ENCODE measurements at places on chromosomes 16 and 17.

DNA sequence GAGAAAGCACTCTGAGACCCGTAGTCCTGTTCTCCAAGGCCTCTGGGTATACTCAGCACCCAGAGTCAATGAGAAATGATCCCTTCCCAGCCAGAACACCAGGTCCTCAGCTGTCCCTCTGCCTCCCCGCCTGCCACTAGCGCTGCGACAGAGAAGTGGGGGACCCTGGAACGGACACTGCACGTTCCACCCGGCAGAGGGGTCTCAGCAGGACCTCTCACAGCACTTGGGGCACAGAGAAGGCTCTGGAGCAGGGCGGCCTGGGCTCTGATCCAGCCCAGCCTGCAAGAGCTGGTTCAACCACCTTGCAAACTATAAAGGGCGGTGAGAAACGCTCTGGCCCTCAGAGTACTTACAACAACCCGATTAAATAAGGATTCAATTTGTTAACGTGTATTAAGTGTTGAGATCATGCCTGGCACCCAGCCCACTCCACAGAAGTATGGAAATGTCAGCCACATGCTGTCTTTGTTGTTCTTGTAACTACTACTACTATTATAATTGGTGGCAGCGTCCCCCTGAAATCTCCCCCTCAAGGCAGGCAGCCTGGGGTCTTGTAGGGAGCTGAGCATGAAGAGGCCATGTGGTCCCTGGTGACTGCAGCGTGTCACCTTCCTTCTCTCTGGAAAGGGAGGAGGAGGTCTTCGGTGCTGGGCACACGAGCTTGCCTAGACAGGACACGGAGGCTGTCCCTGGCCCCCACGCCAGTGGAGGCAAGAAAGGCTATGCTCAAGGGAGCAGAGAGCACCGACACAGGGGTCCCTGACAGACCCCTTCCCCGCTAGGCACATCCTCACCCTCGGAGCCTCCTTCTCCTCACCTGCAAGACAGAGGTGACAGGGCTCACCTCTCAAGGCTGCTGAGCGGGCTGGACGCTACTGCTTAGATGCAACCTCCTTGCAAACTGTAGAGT is 2.4 kb downstream of the OSGIN1 start:
- no peak for DNase-seq

DNA sequence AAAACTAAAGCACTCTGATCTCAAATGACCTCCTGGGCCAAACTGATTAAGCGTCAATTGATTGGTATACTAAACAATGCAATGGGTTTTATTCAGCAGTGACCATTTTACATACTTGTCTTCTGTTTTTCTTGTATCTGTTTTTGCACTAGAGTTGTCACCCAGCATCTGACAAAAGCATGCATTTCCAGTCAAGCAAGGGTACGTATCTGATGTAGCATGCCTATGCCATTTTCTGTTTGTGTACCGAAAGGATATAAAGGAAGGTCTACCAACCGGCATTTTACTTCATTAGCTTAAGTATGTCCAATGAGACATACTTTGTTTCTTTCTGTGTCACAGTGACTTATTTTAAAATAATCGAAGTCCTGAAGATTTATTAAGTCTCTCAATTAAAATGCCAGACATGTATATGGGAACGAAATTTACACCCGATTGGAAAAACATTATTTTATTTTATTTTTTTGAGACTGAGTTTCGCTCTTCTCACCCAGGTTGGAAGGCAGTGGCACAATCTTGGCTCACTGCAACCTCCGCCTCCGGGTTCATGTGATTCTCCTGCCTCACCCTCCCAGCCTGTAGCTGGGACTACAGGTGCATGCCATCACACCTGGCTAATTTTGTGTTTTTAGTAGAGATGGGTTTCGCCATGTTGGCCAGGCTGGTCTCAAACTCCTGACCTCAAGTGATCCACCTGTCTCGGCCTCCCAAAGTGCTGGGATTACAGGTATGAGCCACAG is 7.5 kb downstream of the TOB1 start:
- DNase-seq, result no peak

- DNase-seq, result no peak
These were observed 163.4 kb downstream of the HAPSTR1 start for GRCh38 chr16:9254863-9255262.

GRCh38 chr17:34653511-34653910 is 74.1 kb downstream of the TMEM132E start:
- no peak for DNase-seq

DNA sequence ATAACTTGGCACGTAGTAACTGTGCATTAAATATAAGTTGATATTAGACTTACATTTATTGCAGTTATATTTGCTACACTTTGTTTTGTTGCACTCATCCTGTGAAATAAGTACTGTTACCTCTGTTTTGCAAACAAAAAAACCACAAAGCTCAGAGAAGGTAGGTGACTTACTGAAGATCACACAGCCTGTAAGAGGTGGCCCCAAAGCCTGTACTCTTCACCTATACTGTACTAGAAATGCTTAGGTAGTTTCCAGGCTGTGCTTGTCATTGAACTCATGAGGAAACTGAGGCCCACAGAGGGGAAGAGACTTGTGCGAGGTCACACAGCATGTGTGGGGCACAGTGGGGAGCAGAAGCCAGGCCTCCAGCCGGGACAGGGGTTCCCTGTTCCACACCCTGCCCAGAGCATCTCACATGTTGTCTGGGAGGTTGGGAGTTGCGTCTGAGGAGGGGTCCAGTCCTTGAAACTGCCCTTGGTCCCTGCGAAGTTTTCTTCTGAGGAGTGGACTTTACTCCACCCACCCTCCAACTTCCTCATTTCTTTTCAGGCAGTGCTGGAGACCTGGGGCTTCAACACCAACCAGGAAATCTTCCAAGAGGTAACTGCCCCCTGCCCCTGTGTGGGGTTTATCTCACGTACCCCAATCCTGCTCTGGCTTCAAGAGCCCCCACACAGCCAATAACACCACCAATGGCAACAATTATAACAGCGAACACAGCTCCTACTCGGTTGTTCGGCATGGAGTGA is 13.0 kb downstream of the CETP start:
- no peak for DNase-seq

DNA sequence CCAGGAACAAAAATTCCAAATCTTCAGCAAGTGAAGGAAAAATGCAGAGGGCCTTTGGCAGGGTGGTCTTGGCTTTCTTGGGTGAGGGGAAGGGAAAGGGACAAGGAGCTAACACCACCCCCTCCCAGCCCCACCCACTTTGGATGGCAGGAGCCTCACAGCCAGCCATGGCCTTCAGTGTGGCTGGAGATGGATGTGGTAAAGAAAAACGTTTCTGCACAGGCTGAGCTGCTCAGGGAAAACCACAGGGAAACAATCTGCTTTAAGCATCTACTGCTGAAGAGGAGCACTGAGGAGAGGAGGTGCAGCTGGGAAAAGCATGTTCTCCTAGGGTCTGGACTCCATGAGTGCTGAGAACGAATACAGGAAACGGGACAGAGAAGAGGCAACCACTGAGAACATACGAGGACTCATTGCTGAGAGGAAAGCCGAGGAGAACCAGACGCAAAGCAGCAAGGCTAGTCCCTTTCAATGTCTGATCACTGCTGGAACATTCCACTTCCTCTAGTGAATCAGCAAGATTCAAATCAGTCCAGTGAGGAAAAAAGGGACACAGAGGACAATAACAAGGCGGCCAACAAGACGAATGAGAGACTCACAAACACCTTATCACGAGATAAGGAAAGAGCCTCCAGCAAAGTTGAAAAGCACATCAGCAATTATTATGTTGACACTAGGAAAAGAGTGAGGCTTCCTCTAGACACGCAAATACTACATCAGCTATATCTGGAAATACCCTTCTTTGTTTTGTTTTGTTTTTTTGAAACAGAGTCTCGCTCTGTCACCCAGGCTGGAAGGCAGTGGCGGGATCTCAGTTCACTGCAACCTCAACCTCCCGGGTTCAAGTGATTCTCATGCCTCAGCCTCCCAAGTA is 41.7 kb downstream of the ZZEF1 start:
- DNase-seq, result no peak

DNA sequence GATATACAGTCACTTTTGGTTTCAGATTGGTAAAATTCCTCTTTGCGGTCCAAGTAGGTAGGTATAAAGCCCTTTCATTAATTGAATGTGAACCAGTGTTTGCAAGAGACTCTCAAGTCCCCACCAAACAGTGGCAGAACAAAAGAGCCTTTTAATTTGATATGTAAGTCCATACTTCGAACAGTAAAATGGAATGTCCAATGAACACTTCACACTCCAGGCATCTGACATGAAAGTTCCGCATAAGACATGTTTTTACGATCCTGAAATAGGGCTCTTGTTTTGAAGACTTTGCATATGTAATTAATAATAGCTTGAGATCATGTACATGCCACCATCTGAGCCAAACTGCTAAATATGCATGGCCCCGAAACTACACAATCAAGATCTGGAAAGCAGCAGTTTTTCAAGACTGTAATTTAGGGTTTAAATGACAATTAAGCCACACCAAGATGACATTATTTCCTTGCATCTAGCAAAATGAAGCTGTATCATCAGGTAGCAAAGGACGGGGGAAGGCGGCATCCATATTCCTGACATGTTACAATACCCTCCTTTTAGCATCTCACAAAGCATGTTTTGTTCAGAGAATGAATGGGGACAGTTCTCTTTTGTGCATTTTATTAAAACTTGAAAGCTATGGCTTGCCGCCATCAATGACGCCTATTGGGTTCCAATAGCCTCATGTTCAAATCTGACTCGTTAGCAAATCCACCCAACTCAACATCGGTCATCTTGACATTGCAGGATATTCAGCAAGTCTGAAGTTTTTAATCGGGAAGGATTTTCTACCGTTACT is 39.4 kb downstream of the LITAF start:
- DNase-seq, result no peak

DNA sequence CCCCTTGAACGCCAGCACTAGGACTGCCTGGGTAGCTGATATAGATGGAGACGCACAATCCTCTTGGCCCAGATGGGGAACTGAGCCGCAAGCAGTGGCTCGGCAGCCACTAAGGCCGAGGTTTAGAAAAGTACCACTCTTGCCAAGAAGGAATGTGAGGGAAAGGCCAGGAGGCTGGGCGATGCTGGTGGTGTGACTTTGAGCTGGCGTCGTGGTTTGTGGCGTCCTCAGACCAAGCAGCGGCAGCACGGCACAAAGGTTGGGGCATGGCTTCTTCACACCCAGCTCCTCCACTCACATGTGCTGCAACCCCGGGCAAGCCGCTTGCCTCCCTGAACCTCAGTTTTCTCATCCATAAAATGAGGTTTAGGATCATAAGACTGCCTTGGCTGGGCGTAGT is 15.6 kb downstream of the DCAKD start:
- no peak for DNase-seq

DNA sequence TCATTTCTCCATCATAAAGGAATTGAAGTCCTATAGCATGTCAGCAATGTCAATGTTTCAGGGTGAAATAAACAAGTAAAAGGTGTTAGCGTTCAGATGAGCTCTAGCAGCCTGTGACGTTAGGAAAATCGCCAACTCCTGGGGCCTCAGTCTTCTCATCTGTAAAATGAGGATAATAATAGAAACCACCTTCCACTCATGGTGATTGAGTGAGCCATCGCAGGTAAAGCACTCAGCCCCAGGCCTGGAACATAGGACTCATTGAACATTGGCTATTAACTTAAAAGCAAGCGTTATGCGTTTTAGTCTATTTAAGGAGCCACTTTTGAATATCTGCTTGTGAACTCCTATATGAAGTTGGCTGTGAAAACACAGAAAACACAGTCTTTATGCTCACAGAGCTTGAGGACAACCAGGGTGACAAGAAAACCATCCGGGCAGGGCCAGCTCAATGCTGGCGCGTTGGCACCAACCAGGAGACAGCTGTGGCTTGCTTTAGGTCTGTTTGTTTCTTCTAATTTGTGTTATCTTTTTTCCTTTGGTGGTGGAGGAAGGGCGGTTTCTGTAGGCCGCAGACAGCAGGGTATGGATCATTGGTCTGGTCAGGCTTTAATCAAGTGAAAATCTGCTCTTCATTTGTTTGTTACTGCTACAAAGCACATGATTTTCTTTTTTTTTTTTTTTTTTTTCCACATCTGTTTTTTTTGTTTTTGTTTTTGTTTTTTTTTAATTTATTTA is 35.7 kb upstream of the MED9 start:
- DNase-seq, result no peak

DNA sequence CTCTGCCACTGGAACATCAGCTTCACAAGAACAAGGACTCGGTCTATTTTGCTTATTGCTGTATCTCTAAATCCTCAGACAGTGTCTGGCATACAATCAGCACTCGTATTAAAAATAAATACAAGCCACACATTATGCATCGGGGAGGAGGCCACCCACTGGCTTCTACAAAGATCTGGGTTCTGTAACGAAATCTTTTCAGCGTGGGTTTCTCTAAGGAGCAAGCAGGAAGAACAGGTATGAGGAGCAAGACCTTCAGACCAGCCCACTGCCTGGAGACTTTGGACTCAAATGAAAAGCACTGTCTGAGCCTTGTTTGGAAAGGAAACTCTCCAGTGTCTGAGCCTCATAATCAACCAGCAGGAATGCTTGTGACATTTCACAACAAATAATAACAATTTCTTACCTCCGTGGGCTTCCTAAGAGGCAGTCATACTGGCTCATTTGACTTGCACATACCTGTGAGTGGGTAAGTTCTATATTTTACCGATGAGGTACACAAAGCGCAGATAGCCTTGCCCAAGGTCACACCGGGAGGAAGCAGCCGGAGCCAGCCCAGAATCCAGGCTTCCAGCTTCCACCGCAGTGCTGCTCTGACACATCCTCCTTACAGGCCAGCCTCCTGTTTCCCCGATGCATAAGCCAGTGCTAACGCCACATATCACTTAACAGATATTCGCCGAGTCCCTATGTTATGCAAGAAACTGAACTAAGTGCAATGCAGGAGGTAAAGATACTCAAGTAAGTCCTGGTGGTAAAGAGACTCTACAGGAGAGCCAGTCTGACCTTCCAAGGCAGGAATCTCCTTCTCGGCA is 118.6 kb upstream of the TNRC6C start:
- DNase-seq, result no peak

- no peak for DNase-seq
These were observed 64.3 kb downstream of the AP2B1 start for GRCh38 chr17:35651467-35651866.

DNA sequence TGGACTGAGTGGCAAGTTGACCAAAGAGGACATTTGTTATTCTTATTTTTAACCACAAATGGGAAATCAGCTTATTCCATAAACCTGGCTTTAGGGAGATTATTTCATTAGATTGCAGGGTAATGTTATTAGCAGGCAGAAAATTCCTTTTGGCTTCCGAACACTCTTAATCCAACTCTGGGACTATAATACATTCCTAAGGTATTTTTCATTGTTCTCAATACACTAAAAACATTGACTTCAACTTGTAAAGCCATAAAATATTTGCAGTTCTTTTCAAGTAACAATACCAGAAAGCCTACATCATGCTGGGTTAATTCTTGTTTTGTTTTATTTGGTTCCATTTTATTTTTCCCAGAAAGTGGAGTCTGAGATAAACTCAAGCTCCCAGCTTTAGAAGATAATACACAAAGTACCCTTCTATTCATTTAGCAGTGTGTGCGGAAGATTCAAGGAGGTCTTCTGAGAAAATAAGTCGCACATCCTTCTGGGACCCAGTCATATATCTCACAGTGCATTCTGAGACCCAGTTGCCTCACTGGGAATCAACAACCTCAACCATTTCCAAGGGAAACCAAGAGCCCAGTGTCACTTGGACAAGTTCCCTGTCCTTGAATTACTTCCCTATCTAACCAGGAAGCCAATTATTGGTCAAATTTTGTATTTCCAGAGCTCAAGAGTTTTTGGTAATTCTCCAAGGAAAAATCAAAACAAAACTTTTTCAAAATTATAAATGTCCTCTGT is 389.6 kb upstream of the DYNLRB2 start:
- no peak for DNase-seq
